Stimulated activated CD4-positive, alpha-beta T cell treated with anti-CD3 and anti-CD28 coated beads, Interleukin-4, amount 100 ng/mL, for 1 hour (primary cell): ENCODE measurements at places on chromosomes 11 and 22.

DNA sequence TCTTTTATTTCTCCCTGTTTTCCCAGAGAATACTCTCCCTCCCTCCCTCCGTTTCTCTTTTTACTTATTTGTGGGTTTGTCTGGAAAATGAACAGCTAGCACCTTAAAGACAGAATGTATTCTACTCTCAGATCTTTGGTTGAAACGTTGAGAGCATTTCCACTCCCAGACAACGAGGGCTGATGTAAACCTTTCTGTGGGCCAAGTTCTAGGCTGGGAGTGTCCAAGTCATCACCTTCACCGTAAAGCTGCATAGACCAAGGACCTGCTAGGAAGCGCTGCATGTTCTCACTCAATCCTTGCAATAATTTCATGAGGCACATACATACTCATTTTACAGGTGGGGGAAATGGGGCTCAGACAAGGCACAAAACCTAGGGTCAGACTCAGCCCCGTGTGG lies 32.4 kb downstream of the MYH9 start:
- no peak for DNase-seq

- DNase-seq: no peak
Observed at GRCh38 chr11:35387111-35387982, 32.0 kb downstream of the SLC1A2 start.

GRCh38 chr11:12260731-12261521 lies 116.4 kb upstream of the PARVA start:
- no peak for DNase-seq

DNA sequence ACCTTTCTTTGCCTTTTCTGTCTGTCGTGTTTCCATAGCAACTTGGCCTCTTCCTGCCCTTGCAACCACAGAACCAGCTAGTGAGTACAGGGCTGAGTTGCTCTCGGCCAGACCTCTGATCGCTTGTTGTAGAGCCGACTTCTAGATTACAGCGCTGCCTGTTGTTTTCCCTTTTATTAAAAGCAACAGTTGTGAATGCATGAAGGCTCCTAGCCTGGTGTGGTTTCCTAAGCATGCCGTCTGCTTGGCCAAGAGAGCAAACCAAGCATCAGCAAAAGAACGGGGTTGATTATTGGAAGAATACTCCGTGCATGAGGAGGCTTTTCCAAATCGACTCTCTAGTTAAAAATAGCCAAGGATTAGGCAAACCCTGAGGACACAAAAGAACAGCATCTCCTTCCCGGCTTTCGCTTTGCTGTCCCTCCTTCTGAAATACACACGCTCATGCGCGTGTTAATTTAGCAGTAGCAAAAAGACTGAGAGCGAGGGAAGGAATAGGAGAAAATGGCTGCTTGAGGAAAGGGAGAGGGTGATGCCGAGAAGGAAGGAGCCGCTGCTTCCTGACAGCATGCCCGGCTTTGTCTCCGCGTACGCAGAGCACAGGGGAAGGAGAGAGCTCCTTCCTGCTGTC lies 71.5 kb upstream of the TTC12 start:
- DNase-seq: no peak

DNA sequence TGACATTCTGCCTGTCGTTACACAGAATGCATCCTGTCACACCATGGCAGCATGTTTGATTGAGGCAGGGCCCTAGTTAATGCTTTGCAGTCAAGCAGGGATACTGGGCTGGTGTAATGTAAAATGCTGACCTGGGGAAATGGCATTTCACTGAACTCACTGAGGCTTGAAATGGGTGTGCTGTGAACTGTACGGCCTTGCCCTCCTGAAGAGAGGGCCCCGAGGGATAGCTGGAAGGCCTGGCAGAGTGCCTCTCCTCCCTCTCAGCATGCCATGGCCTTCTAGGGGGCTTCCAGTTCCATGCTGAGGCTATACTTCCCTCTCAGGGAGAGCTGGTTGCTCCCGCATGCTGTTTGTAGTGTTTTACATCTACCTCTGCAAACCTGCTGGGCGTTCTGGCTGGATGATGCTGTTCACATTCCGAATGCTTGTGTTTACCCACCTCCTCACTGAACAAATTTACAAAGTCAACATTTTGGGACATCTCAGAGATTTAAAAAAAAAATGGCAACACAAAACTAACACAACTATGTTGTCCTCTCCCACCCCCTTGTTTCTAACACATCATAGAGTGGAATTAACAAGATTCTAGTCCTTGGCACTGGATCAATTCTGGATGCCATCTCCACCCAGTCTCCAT lies 416.7 kb upstream of the CADM1 start:
- no peak for DNase-seq

GRCh38 chr11:7204778-7205177 lies 46.9 kb upstream of the SYT9 start:
- no peak for DNase-seq

DNA sequence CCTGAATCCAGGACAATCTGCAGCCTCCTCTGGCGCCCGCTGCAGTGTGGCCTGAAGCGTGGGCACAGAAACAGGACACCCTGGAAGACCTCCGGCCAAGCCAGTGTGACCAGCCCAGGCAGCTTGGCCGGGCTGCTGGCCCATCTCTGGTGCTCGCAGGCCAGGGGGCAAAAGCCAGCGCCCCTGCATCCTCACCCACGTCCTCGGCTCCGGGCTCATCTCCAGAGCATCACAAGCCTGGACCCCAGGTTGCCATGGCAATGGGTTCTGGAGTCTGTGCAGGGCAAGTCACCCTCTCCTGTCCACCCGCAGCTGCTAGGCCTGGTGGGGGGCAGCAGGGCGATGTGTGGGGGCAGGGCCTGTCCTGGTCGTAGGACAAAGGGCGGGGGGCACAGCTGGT lies 9.3 kb upstream of the PDGFB start:
- DNase-seq: no peak

DNA sequence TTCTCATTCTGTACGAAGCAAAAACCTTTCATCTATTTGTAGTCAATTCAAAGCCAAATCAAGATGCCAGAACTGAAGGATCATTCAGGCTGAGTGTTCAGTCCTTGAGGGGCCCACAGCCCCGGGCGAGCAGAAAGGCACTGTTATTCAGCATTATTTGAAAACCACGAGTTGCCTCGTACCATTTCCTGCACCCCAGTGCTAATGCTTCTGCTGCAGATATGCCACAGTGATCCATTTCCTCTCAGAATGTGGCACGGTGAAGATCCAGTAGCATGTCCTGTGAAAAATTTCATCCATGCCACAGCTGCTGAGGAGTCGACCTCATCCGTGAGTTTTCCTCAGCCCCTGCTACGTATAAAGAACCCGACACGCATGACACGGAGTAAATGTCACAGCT lies 85.4 kb downstream of the OSBP2 start:
- no peak for DNase-seq

- DNase-seq: no peak
Observed at GRCh38 chr11:117851106-117851505, 25.4 kb downstream of the FXYD6 start.

- no peak for DNase-seq
Observed at GRCh38 chr22:48486134-48486532, 1341.5 kb downstream of the BRD1 start.

GRCh38 chr11:65261591-65262380 lies at the start of gene POLA2:
TSS of gene POLA2 (plus strand) at chr11:65261962. CDS start at chr11:65262293, 331 bp downstream.
- peak; percentile 95 for DNase-seq

DNA sequence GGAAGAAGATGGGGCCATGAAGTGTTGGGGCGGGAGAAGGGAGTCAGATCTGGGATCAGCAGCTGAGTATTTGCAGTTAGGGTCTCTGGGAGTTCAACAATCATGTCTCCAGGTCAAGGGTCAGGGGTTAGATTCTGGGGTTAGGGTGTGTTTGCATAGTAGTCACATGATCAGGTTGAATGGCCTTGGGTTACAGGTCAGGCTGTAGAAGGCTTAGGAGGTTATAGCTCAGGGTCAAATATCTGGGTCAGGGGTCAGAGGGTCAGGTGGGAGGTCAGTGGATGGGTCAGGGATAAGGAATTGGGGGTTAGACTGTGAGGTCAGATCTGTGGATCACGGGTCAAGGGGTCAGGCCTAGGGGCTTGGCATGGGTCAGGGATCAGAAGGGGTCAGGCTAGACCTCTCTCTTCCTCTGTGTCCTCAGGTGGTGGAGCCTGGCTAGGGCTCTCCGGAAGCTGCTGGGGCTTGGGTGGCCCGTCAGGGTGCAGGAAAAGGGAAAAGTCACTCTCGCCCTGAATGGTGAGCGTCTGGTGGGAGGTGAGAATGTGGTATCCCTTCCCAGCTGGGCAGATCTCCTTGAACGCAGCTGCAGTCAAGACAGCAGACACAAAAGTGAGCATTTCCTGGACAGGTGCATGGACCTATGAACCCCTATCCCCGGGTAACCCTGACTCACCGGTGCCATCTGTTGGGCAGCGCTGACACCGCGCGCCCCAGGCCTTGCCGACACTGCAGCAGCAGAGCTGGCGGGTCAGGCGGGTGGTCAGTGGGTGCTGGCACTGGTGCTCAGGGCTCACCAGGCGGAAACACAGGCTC lies 6.4 kb downstream of the LTBP3 start:
- peak; percentile 57 for DNase-seq

- peak; percentile 90 for DNase-seq
Observed at GRCh38 chr11:65662799-65663638, at the start of gene RELA. TSS of gene RELA (minus strand) at chr11:65662916. CDS start at chr11:65662832, 84 bp downstream.

DNA sequence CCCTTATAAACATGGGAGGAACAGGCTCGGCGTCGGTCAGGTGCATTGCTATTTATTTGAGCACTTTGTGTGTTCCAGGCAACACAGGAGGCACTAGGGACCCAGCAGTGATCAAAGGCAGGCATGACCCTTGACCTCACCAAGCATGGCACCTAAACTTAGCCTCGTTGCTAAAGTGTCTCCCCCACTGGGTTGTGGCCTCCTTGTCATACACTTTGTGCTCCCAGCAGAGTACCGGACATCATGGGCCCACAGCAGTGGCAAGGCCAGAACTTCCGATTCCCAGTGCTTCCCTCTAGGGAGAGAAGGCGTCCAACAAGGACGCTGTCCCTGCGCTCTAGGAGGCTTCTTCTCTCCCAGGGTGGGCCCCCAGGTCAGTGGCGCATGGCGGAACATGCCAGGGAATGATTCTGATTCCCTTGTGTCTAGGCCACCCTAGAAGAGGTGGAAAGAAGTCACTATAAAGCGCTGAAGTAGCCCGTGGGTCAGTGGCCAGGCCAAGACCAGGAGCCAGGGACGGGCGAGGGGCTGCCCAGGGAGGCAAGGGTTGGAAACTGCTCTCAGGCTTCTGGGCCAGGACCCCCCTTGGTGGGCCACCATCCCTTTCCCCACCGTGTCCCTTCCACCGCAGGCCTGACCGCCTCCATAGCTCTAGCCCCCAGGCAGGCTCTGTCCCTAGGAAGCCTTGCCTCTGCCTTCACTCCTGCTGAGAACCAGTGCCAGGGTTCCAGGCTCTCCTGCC lies 19.7 kb downstream of the TOM1 start:
- DNase-seq: no peak

- no peak for DNase-seq
Observed at GRCh38 chr22:46551996-46552395, 14.6 kb upstream of the CELSR1 start.

- DNase-seq: no peak
Observed at GRCh38 chr11:133778161-133778560, 67.2 kb downstream of the SPATA19 start.

GRCh38 chr11:123457187-123457770 lies 27.2 kb downstream of the GRAMD1B start:
- DNase-seq: no peak

DNA sequence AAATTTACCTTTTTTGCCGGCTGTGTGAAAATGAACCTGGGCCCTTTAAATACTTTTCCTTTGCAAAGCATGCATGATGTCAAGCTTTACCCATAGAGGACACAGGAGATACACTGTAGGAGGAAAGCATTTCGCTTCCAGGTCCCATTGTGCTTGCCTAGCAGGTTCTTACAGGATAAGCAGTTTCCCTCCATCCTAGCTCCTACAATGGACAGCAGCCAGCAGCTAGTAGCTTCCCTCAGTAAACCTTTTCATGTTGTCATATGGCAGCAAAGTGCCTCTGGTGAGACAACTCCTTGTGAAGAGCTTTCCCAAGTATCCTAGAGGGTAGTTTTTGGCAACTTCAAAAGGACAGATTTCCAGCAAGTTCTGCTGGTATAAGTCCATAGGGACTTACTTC lies 78.4 kb downstream of the RBFOX2 start:
- DNase-seq: no peak

- no peak for DNase-seq
Observed at GRCh38 chr22:16838073-16838472, 12.9 kb upstream of the XKR3 start.

DNA sequence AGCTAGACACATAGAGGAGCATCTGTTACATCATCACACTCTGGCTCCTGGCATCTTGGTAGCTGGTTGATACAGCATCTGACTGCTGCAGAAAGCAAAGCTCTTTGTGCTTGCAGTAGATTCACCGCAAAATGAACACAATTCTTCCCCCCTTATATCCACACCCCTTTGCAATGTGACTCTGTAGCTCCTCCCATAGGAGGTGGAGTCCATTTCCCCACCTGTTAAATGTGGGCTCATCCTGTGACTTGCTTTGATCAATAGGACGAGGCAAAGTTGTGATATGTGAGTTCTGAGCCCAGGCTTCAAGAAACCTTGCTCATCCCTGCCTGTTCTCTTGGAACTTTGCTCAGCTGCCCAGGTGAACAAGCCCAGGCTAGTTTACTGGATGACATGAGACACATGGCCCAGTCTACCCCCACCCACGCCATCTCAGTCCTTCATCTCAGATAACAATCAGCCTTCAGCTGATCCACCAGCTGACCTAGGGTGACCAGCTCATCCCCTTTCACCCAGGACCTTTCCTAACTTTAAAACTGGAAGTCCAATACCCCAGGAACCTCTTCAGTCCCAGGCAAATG lies 272.2 kb downstream of the TENM4 start:
- no peak for DNase-seq

DNA sequence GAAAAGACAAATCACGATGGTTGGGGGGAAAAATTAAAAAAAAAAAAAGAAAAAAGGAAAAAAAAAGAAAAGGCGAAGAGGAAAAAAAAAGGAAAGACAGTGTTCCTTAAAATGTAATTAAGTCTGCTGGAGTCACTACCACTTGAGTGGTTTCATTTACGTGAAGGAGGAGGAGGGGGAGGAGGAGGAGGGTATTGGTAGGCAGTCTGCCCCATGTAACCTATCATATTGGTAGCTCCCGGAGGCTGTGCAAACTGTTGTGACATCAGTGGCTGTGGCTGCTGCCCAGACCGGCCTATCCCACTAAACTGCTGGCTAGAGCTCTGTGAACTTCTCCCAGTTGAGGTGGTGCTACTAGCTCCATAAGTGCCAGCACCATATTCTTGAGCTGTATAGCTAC lies 17.9 kb downstream of the KDELR3 start:
- no peak for DNase-seq
